Chondrocyte (in vitro differentiated cells): ENCODE measurements at places on chromosomes 5 and 9. TPM values are rescaled to one million over a fixed set of nuclear protein-coding genes. Genes with fewer than 3 reads are reported as not detected.

Gene GZMA
- total RNA-seq = not detected in 3 replicates

Gene RANBP17
- total RNA-seq = 22.5 to 35.7 TPM (median 24.5 TPM) in 3 replicates

Gene LCN9
- 1.8 to 2.0 TPM in 2 of 3 replicates, not detected in the other for total RNA-seq

Gene MRPS2
- 22.7 to 24.6 TPM (median 24.4 TPM) in 3 replicates for total RNA-seq

Gene TMEM174
- total RNA-seq = not detected in 3 replicates

Gene CCDC180
- 5.1 to 8.5 TPM (median 5.4 TPM) in 3 replicates for total RNA-seq

Gene AGXT2
- total RNA-seq = not detected in 3 replicates

Gene PCDHGB5
- total RNA-seq = 1.0 to 1.6 TPM (median 1.1 TPM) in 3 replicates

DNA sequence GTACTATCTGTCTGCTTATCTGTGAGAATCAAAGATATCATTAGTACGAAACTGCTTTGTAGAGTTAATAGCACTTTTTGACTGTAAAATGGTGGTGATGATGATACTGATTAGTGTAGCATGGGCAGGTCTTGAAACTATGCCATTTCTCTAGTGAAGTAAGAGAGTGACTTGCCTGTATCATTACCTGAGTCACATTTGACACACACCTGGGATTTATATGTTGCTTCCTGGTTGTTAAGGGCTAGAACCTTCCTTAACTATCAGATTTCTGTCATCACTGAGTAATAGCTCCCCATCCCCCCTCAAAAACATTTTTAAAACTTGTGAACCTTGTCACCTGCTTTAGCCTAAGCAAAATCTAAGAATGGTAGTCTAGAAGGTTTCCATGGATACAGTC, 135.6 kb upstream of the RORB start:
- no peaks in the 10 kb centered on the region for H3K27me3 ChIP-seq
- no peak for DNase-seq
- no peak overlapping the region for H3K4me3 ChIP-seq
- H3K27ac ChIP-seq = no peak overlapping the region

- no peak for DNase-seq
- no peak overlapping the region for H3K4me3 ChIP-seq
- no peaks in the 10 kb centered on the region for H3K27me3 ChIP-seq
- H3K4me1 ChIP-seq = peaks cover 26% of the 10 kb centered on the region
- H3K36me3 ChIP-seq = no peaks in the 10 kb centered on the region
Observed at GRCh38 chr5:169083394-169084018, 217.4 kb downstream of the SLIT3 start.

- no peak overlapping the region for H3K27ac ChIP-seq
- peaks cover 75% of the 10 kb centered on the region for H3K4me1 ChIP-seq
- no peak for DNase-seq
- no peaks in the 10 kb centered on the region for H3K27me3 ChIP-seq
- no peaks in the 10 kb centered on the region for H3K36me3 ChIP-seq
Observed at GRCh38 chr9:115757461-115757860, 396.1 kb upstream of the PAPPA start.

DNA sequence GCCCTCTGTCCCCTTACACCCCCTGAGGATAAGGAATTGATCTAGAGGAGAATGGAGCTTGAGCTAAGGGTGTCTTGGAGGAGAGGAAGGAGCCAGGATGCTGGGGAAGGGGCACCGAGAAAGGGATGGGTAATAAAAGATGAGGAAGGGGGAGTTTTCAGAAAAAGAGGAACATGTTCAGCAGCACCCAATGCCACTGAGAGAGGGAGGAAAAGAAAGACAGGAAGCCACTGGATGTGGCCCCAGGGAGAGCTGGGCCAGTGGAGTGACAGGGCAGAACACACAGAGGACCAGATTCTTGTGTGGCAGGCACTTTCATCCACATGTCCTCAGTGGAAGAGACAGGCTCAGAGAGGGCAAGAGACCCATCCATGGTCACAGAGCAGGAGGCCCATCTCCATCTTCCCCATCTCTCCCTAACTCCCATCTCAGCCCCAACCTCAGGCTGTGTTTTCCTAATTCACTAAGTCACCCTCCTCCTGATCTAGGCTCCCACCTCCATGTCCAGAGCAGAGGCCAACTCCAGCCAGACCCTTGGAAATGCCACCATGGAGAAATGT, 7.2 kb downstream of the PFN3 start:
- no peak overlapping the region for H3K27ac ChIP-seq
- H3K4me1 ChIP-seq = peaks cover 19% of the 10 kb centered on the region
- H3K27me3 ChIP-seq = peaks cover 2% of the 10 kb centered on the region
- no peak for DNase-seq

GRCh38 chr9:115204904-115205453, 87.0 kb upstream of the TNC start:
- H3K27me3 ChIP-seq = no peaks in the 10 kb centered on the region
- no peak overlapping the region for H3K4me3 ChIP-seq
- H3K36me3 ChIP-seq = no peaks in the 10 kb centered on the region
- no peak overlapping the region for H3K27ac ChIP-seq
- DNase-seq = no peak
- peaks cover 61% of the 10 kb centered on the region for H3K4me1 ChIP-seq

GRCh38 chr5:178244576-178244975, 12.0 kb upstream of the PHYKPL start:
- H3K27me3 ChIP-seq = no peaks in the 10 kb centered on the region
- H3K27ac ChIP-seq = no peak overlapping the region
- no peak overlapping the region for H3K4me3 ChIP-seq
- H3K4me1 ChIP-seq = peaks cover 6% of the 10 kb centered on the region

GRCh38 chr9:97726716-97727115, 29.6 kb upstream of the XPA start:
- H3K27me3 ChIP-seq = peaks cover 54% of the 10 kb centered on the region
- no peak overlapping the region for H3K4me3 ChIP-seq
- H3K4me1 ChIP-seq = no peaks in the 10 kb centered on the region
- no peak overlapping the region for H3K27ac ChIP-seq

DNA sequence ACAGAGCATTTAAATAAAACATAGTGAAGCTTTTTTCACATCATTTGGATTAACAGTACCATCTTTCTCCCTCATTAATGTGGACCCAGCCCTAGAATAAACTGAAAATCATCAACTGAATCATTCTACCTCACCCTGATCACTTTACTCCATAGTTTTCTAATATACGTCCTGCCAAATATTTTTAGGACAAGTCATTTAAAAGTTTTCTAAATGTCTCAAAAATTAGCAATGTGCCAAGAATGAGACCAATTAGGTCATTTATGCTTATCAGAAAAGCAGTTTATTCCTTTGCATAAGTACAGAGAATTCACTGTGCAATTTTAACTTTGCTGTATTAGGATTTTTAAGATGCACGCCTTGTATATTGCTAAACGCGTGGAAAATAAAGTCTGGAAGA, 284.4 kb downstream of the PIK3R1 start:
- H3K27me3 ChIP-seq = no peaks in the 10 kb centered on the region
- no peak for DNase-seq
- H3K4me1 ChIP-seq = peaks cover 16% of the 10 kb centered on the region
- no peak overlapping the region for H3K4me3 ChIP-seq
- no peak overlapping the region for H3K27ac ChIP-seq
- peaks cover 2% of the 10 kb centered on the region for H3K36me3 ChIP-seq

- no peak overlapping the region for H3K27ac ChIP-seq
- no peaks in the 10 kb centered on the region for H3K36me3 ChIP-seq
- H3K4me3 ChIP-seq = no peak overlapping the region
- H3K4me1 ChIP-seq = peaks cover 31% of the 10 kb centered on the region
Observed at GRCh38 chr5:38344891-38345290, 86.5 kb downstream of the EGFLAM start.

DNA sequence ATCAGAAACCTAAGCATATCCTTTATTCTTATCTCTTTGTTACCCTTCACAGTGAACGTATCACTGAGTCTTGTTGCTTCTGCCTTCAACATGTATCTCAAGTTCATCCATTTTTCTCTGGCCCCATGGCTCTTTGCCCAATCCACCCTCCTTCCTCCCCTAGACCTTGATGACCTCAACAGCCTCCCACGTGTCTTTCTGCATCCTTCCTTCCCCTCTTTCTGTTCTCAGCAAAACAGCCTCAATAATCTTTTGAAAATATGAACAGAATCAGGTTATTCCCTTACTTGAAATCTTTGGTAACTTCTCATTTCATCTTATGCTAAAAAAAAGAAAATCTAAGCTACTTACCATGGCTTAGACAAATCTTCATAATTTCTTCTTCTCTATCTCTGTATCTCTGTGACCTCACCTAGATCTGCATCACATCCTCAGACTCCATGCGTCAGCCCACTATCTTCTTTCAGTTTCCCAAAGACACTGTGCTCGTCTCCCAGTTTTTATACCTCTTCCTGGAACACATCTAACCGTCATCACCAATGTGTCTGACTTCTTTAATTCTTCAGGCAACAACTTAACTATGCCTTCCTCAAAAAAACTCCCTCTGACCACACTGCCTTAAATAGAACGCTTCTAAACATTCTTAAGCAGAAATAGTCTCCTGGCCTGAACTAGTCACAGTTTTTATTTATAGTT, 208.0 kb downstream of the PARP8 start:
- DNase-seq = no peak
- no peaks in the 10 kb centered on the region for H3K4me1 ChIP-seq
- no peaks in the 10 kb centered on the region for H3K36me3 ChIP-seq
- H3K27me3 ChIP-seq = peaks cover 36% of the 10 kb centered on the region
- H3K27ac ChIP-seq = no peak overlapping the region
- H3K4me3 ChIP-seq = no peak overlapping the region

- H3K4me3 ChIP-seq = no peak overlapping the region
- peak; percentile 44 for DNase-seq
- H3K4me1 ChIP-seq = peaks cover 10% of the 10 kb centered on the region
Observed at GRCh38 chr9:122394265-122395125, 23.7 kb downstream of the PTGS1 start.

GRCh38 chr9:135749171-135750045, 47.4 kb downstream of the KCNT1 start:
- H3K36me3 ChIP-seq = no peaks in the 10 kb centered on the region
- H3K27me3 ChIP-seq = peaks cover 7% of the 10 kb centered on the region
- H3K4me3 ChIP-seq = no peak overlapping the region
- H3K4me1 ChIP-seq = no peaks in the 10 kb centered on the region

DNA sequence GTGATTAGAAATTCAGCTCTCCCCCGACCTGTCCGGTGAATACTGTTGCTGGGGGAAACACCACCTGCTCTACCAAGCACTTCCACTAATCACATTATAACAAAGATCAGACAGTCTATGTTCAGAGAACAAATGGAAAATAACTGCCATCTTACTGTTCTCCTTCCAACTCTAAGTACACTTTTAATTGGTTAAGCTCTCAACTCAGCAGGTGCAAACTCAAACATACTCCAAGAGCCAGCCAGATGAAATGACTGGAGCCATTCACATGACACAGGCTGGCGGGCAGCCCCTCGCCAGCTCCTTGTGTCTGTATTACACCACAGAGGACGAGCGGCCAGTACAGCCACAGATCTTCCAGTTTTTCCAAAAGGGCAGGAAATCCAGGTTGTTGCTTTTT, 16.1 kb downstream of the LIFR start:
- DNase-seq = no peak
- H3K27ac ChIP-seq = no peak overlapping the region
- H3K36me3 ChIP-seq = no peaks in the 10 kb centered on the region

- no peaks in the 10 kb centered on the region for H3K4me1 ChIP-seq
- DNase-seq = no peak
- no peaks in the 10 kb centered on the region for H3K36me3 ChIP-seq
- H3K27ac ChIP-seq = no peak overlapping the region
Observed at GRCh38 chr5:24475101-24475500, 169.7 kb downstream of the CDH10 start.

DNA sequence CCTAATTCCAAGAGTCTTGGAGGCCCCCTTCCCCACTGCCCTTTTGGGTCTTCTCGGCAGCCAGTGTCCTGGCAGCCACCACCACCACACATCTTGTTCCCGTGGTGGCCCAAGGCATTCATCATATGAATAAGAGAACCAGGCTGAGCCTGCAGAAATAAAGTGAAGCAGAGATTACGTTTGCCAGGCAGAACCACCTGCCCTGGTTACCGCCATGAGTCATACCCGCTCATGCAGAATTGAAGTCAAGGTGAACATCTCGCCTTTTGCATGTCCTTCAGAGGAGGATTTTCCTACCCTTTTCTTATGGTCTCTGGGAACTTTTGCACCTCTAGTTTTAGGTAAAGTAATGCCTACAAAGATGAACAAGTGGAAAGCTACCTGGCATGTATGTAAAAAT, 119.5 kb upstream of the LMX1B start:
- no peak for DNase-seq
- H3K36me3 ChIP-seq = peaks cover 2% of the 10 kb centered on the region
- no peak overlapping the region for H3K27ac ChIP-seq
- H3K27me3 ChIP-seq = no peaks in the 10 kb centered on the region

- DNase-seq = no peak
- no peaks in the 10 kb centered on the region for H3K36me3 ChIP-seq
- H3K27ac ChIP-seq = no peak overlapping the region
- peaks cover 19% of the 10 kb centered on the region for H3K4me1 ChIP-seq
Observed at GRCh38 chr9:133494636-133495326, 15.9 kb upstream of the SLC2A6 start.

- H3K36me3 ChIP-seq = peaks cover 1% of the 10 kb centered on the region
- peaks cover 10% of the 10 kb centered on the region for H3K4me1 ChIP-seq
- H3K4me3 ChIP-seq = no peak overlapping the region
- H3K27me3 ChIP-seq = peaks cover 16% of the 10 kb centered on the region
Observed at GRCh38 chr5:135008556-135008955, 25.5 kb downstream of the PITX1 start.

- H3K27ac ChIP-seq = no peak overlapping the region
- no peaks in the 10 kb centered on the region for H3K4me1 ChIP-seq
- no peak overlapping the region for H3K4me3 ChIP-seq
- peaks cover 1% of the 10 kb centered on the region for H3K27me3 ChIP-seq
- no peak for DNase-seq
- H3K36me3 ChIP-seq = peaks cover 17% of the 10 kb centered on the region
Observed at GRCh38 chr5:115151208-115151805, 18.4 kb downstream of the TRIM36 start.

- no peak overlapping the region for H3K27ac ChIP-seq
- no peaks in the 10 kb centered on the region for H3K27me3 ChIP-seq
- peaks cover 16% of the 10 kb centered on the region for H3K4me1 ChIP-seq
- H3K4me3 ChIP-seq = no peak overlapping the region
Observed at GRCh38 chr9:107627781-107628180, 138.2 kb upstream of the KLF4 start.

DNA sequence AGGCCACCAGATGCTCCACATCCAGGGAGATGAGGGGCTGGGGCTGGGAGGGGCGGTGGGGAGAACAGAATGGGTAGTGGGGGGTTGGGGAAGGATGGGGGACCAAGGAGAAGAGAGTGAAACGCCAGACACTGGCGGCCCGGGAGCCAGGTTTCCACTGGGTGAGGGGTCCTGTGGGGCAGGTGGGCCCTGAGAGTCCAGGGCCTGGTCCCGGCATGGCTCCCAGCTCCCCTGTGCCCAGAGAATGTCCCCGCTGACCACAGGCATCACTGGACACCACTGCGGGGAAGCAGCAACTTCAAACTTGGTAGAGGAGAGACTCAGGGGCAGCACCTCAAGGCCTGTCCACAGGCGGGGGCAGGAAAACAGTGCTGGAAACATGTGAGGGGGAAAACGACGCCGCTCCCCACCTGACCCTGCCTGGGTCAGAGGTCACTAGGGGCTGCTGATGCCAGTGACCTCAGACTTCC, 13.2 kb downstream of the NINJ1 start:
- H3K27ac ChIP-seq = no peak overlapping the region
- peaks cover 13% of the 10 kb centered on the region for H3K4me1 ChIP-seq
- peaks cover 10% of the 10 kb centered on the region for H3K36me3 ChIP-seq
- no peak overlapping the region for H3K4me3 ChIP-seq
- H3K27me3 ChIP-seq = no peaks in the 10 kb centered on the region
